Stimulated activated CD4-positive, alpha-beta T cell treated with anti-CD3 and anti-CD28 coated beads, Interleukin-2, amount 100 ng/mL, for 24 hours (primary cell): ENCODE measurements at places on chromosomes 4 and X.
A peak's percentile ranks its signal among the peaks of the same experiment; 100 is the strongest.

GRCh38 chr4:166531703-166532102, 658.7 kb downstream of the TLL1 start:
- DNase-seq, result no peak

- no peak for DNase-seq
Measured at GRCh38 chr4:107349732-107350131, 313.6 kb upstream of the DKK2 start.

- no peak for DNase-seq
Measured at GRCh38 chr4:104064646-104065577, 345.1 kb upstream of the TACR3 start.

GRCh38 chr4:107278791-107279483, 242.8 kb upstream of the DKK2 start:
- no peak for DNase-seq

GRCh38 chr4:144647095-144647561, 1.2 kb downstream of the HHIP start:
- DNase-seq, result peak; percentile 14

- DNase-seq, result no peak
Measured at GRCh38 chrX:24173115-24173847, 23.8 kb downstream of the ZFX start.

GRCh38 chr4:174265916-174266315, 17.6 kb downstream of the FBXO8 start:
- DNase-seq, result no peak

DNA sequence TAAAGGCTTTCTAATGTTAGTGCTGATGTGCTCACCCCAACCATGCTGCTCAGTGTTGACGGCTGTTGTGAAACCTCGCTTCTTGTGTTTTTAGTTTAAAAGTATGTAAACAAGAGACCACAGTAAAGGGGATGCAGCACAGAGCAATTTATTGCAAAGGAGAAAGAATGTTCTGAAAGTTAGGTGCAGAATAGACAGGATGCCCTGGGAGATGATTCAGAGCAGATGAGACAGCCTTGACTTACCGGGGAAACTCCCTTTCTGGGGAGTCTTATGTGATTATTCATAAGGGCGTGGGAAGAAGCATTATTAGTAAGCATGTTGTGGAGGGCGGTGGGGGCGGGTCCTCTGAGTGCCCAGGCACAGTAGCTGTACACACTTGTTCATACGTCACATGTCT, 47.7 kb downstream of the EVC start:
- DNase-seq, result peak; percentile 61

DNA sequence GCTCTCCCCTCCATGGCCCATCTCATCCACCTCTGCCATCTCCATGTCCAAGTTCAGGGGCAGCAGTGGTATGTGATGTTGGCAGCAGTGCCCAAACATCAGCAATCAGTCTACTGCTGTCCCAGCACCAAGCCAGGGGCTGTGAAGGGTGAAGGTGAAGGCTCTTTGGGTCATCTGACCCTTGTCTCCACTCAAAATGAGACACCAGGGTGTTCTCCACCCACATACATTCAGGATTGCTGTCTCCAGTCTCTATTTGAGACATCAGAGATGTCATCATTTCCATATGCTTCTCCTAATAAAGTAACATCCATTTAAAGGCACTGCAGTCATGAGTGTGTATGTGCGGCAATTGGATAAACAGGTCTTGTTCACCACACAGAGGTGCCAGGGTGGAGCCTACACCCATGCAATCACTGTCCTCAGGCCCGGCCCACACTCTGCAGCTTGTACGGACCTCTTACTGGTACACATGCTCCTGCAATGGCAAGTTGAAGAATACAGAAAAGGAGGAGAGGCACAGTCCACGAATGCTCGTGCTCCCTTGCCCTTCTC, 22.2 kb downstream of the MAML3 start:
- no peak for DNase-seq

DNA sequence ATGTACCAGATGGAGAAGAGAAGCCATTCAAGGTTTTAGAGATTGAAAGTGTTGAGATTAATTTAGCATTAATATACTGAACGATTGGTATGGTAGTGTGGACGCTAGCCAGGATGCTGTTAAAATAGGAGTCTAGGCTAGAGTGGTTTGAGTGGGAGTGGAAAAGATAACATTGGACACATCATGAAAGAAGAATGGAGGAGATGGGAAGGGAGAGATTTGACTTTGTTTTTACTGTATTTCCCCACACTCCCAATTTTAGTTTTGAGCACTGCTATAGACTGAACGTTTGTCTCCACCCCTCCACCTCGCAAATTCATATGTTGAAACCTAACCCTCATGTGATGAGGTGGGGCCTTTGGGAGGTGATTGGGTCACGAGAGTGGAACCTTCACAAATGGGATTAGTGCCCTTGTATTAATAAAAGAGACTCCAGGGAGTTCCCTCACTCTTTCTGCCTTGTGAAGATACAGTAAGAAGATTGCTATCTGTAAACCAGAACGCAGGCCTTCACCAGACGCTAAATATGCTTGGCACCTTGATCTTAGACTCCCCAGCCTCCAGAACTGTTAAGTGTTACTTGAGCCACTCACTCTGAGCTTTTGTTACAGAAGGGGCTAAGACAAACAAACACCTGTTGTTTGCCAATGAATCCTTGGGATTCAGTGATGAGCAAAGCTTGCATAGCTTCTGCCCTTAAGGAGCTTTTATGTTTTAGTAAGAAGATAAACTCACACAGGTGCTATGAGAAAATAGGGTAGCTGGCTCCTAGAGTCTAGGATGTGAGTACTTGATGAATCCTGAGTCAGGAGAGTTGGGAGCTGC, 25.8 kb downstream of the USP9X start:
- no peak for DNase-seq

- no peak for DNase-seq
Measured at GRCh38 chr4:48175328-48175727, 41.3 kb upstream of the TXK start.

DNA sequence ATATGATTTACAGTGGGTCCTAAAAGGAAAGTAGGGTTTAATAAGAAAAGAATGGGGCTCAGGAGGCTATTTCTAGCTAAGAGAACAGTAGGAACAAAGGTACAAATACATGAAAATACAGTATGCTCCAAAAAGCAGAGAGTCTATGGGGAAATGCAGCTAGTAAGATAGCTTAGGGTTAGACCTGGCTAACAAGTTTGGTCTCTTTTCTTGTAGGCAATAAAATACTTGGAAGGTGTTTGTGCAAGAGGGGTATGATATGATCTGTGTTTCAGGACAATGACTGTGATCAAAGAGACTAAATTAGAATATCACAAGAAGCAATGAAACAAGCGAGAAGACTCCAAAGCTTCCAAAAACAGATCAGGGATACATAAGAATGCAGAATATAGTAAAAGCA, 33.5 kb upstream of the SH3KBP1 start:
- DNase-seq, result no peak

DNA sequence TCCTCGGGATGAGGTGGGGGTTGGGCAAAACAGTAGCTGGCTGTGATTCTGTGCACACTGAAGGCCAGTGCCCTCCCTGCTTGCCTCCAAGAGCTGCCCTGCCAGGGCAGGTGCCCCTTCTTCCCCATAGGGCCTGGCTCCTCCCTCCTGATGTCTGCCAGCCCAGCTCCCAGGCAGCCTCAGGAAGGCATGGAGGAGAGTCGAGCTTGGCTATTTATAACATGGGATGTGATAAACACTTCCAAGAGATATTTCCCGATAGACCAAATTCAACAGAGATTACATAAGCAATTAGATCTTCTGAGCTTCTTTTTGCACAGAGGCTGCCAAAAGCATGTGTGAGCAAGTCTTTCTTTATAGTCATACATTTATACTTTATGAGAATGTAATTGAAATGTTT, 45.3 kb upstream of the PJA1 start:
- no peak for DNase-seq

- no peak for DNase-seq
Measured at GRCh38 chrX:136589966-136590365, 58.0 kb downstream of the VGLL1 start.

DNA sequence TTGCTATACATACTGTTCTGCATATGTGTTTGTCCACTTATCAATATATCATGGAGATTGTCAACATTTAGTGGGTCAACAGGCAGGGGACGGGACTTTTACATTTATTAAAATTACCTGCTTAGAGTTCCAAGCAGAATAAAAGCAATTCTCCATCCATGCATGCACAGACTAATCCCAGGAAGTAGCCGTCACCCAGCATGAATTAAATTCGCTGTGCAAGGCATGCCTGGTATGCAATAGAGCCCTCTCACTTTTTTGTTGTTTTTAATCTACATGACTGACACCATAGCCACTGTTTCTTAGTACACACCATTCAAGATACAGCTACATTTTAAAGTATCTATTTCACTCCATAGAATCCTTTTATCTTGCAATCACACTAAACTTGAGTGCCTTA, 108.9 kb downstream of the USP46 start:
- no peak for DNase-seq

DNA sequence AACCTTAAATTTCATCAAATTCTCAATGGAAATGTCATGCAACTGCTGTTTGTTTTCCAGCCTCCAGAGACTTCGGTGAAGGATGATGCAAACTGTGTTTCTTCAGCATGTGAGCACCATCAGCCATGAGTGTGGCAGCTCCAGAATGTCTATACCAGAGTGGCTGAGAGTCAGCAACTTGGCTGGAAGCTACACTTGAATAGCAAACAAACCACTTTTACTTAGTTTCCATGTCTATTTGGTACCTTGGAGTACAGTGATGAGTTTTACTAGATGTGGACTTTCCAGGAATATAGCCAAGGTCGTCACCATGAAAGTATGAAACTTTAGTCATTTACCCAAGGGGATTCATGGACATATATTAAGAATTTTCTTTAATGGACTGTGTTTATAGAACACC, 4.3 kb upstream of the IL21 start:
- DNase-seq, result no peak

DNA sequence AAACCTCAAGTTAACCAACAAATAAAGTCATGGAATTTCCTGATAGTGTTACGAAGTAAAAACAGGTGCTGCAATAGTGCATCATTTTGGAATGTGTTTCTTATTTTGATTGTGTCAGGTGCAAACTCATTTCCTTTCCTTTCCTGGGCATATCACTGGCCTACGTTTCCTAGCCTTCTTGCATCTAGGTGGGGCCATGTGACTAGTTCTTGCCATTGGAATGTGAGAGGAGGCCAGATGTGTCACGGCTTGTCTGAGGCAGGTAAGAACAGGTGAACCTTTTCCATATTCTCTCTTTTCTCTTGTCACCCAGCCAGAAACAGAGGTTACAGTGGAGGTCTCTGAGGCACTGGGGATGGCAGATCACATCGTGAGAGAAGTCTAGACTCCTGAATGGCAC, 868.0 kb downstream of the RPA4 start:
- no peak for DNase-seq

GRCh38 chr4:98605216-98605615, 53.2 kb downstream of the TSPAN5 start:
- no peak for DNase-seq

DNA sequence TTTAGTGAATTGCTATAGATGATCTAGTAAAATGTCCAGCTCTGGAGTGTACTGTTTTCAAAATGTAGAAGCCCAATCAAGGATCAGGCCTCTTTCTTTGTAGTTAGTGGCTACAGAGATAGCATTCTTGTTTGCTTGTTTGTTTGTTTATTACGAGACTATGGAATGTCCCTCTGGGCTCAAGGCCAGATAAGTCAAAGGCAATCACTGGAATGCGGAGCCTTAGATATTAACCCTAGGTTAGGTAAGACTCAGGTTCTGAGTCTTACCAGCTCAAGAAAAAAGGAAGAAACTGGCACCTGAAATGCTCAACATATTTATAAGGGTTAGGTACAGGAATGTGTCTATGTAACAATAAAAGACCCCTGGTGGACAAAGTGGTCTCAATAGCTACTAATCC, 261.5 kb downstream of the SLC7A11 start:
- DNase-seq, result no peak

DNA sequence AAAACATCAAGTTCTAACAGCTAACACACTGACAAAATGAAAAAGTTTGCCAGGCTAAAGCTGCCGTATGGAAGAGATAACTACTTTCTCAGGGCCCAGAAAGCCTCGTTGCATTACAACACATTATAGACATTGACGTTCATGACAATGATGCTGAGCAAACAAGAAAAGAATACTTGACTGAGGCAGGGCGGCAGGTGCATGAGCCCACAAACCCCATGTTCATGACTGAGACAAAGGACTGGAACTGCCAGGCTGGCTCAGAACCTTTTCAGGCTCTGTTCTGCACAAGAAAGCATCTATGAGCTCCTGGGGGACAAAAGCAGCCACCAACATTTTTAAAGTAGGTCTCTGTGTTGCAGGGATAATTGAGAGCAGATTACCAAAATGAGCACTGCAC, 13.6 kb downstream of the TLR6 start:
- DNase-seq, result no peak

DNA sequence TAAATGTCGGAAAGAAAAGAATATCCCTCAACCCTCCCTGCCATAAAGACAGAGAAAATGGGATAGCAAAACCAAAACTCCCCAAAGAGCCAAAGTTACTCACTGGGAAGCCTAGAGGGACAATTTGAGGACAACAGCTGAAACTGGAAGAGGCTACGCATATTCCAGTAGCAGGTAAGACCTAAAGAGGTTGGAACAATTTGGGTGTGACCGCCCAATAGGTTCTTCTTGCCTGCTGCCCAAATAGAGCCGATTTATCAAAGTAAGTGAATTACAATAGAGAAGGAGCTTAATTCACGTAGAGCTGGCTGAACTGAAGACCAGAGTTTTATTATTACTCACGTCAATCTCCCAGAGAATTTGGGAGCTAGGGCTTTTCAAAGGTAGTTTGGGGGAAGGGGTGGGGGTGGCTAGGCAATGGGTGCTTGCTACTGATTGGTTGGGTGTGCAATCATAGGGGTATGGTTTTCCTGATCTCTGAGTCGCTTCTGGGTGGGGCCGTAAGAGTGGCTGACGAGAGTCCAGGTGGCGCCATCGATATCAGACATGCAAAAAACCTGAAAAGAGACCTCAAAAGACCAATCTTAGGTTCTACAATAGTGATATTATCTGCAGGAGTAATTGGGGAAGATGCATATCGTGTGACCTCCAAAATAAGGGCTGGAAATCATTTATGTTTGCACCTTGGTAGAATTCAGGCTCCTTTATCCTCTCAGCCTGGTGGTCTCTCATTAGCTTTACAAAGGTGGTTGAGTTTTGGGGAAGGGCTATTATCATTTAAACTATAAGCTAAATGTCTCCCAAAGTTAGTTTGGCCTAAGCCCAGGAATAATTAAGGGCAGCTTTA, 39.0 kb upstream of the SLC7A3 start:
- no peak for DNase-seq

GRCh38 chrX:111914398-111915090, 38.6 kb downstream of the TRPC5OS start:
- no peak for DNase-seq

- DNase-seq, result no peak
Measured at GRCh38 chrX:123773258-123773988, 40.6 kb upstream of the THOC2 start.

DNA sequence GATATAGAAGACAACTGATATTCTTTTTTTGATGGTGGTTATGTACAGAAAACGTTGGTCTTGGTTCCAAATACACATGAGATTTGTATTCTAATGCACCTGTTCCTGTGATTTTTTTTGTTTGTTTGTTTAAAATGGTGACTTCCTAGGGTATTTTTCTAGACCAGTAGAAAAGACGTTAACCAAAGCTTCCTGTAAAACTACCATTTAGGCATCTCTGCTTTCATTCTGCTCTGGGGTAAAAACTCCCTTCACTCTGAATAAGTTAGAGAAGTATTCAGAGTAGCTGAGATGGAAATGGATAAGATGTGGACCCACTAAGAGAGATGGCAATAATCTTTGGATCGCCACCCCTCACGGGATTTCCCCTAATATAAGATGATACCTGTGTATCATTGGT, 343.2 kb upstream of the KLF3 start:
- DNase-seq, result no peak

- DNase-seq, result no peak
Measured at GRCh38 chrX:44842550-44843317, 1.1 kb upstream of the DUSP21 start.
